ENCODE measurements at places on chromosomes 4 and X.

GRCh38 chrX:74343343-74344279 lies 39.6 kb downstream of the ZCCHC13 start:
- no peak for DNase-seq

DNA sequence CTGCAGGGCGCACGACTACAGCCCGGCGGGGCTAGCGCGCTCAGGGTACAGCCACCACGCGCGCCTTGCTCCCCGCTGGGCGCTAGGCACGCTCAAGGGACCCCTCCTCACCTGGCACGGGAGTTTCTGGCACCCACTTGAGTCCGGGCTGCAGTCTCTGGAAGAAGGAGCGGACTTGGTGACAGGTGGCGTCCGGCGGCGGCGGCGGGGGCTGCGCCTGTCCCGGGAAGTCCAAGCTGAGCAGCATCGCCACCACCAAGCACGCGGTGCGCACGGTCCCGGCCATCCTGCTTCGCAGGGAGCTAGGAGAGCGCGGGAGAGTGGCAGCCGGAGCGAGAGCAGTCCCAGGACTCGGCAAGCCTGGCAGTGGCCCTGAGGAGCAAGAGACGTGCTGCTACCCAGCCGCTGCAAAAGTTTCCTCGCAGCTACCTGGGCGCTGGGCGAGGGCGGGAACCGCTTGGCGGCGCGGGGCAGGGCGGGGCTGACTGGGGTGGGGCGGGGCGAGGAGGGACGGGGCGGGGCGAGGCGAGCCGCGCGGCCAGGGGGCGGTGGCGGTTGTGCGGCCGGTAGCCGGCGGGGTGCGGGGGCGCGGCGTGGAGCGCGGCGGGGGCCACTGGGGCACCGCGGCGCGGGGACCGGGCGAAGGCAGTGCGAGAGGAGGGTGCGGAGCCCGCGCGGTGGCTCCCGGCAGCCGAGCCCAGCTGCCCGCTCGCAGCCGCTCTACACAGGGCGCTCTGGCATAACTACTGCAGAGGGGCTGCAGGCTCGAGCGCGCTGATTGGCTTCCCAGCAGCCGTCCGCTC lies at the start of gene GPC3:
TSS of gene GPC3 (minus strand) at position 431 of the 803 bp plus-strand sequence.
- no peak for DNase-seq

- no peak for DNase-seq
These were observed 25.9 kb downstream of the PGM2 start for GRCh38 chr4:37852376-37852775.

DNA sequence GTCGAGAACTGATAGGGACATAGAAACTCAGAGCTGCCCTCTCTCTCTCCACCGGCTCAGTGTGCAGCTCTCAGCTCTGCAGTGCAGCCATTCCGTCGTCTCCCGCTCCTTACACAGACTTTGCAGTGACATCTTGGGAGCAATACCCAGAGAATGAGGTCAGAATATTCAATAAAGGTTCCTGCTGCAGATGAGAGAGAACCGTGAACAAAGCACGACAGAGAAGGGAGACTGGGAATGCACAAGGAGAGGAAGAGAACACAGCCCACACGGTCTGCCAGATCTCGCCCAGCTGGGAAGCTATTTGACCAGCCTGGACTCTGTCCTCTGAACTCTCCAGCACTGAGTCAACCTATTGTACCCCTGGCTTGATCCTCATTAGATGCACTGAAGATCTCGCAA lies 118.0 kb upstream of the PPARGC1A start:
- no peak for DNase-seq

DNA sequence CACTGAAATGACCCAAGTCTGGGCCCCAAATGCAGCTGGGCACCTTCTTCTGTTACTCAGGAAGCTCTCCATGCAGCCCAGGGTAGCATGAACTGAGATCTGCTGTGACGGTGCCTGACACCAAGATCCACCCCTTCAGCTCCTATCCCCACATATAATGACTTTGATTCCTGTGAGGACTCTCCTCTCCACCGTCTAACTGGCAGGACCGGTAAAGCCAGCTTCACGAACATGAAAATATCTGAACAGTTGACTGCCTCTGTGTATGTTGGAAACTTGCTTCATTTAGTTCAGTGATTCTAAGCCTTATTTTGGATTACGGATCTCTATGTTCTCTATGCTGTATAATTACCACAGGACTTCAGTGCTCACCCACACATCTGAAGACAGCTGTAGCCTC lies 115.5 kb upstream of the TMEM150C start:
- DNase-seq, result no peak

- DNase-seq, result no peak
These were observed 101.4 kb upstream of the PDE5A start for GRCh38 chr4:119729835-119730670.

DNA sequence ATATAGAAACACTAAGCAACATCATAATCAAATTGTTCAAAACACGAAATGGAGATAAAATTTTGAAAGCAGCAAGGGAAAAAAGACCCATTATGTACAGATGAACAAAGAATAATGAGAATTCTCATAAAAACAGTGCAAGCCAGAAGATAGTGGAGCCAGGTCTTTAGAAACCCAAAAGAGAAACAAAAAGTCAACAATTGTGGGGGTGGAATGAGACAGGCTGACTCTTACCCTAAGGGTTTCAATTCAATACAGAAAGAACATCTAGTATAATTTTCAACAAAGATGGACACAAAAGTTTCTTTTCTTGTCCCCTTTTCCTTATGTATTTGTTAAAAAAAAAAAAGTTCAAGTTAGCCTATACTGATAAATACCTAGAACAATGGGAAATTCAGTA lies 34.0 kb upstream of the MAGEB2 start:
- DNase-seq, result no peak

- DNase-seq, result no peak
These were observed 271.6 kb downstream of the CENPC start for GRCh38 chr4:67273666-67274065.

DNA sequence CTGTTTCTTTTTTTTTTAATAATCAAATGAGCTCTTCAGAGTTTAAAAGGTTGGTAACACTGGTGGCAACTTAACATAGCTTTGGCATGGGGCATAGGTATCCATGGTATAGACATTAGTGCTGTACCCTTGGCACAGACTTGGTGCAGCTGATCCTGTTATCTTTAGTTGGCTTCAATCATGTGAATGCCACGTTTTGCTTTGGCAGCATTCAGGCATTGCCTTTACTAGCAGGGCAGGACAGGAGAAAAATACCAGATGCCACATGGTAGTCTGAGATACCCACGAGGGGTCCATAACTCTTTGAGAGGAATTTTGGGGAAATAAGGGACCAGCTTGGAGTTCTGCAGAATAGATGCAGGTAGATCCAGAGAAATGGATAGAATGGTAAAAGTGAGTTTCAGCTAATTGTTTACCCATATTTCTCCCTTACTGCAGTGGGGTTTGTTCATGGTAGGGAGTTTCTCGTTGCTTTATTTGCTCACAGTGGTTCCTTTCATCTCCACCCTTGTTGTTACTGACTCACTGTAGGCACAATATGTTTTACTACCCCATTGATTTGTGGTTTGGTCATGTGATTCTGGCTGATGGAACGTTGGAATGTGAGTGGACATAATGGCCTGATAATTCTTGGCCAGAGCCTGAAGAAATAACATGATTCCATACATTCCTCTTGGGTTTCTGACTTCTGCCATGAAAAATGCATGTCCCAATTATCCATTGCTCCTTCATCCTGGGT lies 342.7 kb downstream of the GLUD2 start:
- DNase-seq, result no peak

DNA sequence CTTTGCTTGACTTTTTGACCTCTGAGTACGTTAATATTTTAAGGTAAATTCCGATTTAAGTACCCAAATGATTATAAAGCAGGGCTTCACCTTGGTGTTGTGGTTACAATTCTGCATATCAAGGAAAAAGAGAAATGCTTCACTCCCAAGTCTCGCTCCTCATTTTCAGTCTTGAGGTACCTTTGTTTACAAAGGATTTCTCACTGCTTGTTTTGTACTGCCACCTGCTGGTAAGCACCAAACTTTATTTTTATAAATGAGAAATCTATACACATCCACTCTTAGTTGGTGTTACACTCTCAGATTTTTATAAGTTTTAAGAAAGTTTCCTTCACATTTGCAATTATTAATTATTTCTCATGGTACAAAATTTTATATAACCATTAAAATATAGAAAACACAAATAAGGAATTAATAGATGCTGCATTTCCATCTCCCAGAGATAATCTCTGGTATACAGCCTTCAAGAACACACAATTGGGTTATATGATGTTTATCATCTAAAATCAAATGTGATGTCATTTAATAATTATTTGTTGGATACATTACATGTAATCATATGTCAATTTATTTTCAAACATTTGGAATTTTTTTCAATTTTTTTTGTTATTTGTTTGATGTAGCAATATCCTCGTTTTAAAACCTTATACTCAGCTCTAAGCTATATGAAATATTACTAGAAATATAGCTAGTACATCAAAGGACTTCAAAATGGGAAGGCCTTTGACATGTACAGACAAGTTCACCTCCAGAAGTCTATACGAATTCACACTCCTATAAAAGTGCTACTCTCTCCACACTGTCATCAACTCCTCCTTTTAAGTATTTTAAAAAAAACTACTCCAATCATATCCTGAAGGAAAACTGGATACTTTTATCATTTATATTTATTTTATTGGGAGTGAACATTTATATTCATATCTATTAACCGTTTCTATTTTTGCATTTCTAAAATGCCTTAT lies 179.9 kb downstream of the KCNIP4 start:
- no peak for DNase-seq

- DNase-seq, result no peak
These were observed 253.4 kb downstream of the TMA16 start for GRCh38 chr4:163747886-163748285.

GRCh38 chr4:142236268-142236667 lies 599.9 kb downstream of the IL15 start:
- no peak for DNase-seq

GRCh38 chrX:38935561-38935960 lies 134.3 kb downstream of the MID1IP1 start:
- no peak for DNase-seq

GRCh38 chr4:156499684-156500083 lies 471.9 kb downstream of the PDGFC start:
- no peak for DNase-seq

- DNase-seq, result no peak
These were observed 95.6 kb downstream of the TMA16 start for GRCh38 chr4:163590103-163590502.

DNA sequence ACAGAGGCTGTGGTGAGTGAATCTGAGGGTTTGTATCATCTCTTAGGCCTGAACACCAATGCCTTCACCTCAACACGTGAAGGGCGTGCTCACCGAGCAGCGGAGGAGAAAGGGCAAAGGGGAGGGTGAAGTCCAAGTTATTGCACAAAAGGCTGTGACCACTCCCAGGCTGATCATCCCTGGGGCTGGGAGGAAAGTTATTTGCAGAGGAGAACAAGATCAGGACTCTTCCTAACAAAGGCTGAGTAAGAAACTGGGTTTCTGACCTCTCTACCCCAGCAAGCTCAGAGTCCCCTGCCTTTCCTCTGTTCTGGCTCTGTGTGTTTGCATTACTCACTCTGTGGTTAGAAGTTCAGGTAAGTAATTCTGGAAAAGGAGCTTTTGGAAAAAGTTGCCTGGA lies 366.3 kb upstream of the CXorf51A start:
- no peak for DNase-seq

DNA sequence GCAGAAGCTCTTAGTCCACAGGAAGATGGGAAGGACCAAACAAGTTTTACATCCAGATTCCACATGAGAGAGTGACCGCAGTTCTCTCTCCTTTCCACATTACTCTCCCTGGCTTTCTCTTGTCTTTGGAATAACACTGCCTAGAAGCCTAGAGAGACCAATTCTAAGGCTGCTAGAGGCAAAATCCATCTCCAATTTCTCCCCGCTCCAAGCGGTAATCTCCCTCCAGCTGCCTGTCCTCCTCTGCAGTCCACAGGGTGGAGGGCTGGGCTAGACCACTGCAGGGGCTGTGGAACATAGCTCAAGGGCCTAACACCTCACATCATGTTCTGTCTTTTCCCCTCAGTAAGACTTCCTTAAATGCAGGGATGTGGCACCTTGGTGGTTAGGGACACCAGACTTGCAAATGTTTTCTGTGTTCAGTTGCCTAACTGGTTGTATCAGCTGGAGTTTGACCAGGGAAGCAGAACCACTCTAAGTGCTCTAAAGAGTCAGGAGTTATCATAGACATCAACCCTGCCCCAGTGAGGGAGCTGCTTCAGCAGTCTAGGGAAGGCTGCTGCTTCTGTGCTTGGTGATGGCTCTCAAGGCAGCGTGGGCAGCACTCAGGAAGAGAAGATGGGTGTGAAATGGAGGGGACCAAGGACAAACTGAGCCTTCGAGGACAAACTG lies 423.1 kb downstream of the BCOR start:
- no peak for DNase-seq

DNA sequence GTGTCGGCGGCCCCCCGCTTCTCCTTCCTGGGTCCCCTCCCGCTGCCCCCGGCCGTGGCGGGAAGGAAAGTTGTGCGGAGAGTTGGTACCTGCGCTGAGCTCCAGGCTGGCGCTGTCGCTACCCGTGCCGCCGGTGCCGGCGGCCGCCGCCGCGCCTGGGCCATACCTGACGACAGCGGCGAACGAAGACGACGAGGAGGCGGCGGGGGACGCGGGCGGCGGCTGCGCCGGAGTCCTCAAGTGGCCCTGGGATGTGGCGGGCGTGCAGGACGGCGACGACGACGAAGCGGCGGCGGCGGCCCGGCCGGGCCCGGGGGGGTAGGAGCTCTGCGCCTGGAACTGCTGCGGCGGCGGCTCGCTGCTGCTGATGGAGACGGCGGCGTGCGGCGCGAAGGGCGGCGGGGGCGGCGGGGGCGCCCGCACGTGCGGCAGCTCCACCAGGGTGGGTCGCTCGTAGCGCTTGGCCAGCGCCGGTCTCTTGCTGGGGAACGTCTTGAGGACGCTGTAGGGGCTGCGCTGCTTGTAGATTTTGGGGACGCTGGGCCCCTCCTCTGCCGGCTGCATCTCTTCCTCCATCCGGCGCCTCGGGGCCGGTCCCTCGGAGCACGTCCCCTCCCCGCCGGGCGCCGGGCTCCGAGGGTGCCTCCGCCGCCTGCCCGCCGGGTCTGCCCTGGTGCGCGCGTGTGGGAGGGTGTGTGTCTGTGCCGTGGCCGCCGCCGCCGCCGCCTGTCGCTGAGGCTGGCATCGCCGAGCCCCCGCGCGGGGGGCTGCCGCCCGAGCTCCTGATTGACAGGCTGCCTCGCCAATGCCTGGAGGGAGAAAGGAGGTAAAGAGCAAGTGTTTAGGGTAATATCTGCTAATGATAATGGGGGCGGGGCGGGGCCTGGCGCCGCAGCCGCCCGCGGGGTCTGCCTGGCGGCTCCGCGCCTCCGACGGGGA lies 618 bp downstream of the BEND4 start:
- DNase-seq, result no peak

DNA sequence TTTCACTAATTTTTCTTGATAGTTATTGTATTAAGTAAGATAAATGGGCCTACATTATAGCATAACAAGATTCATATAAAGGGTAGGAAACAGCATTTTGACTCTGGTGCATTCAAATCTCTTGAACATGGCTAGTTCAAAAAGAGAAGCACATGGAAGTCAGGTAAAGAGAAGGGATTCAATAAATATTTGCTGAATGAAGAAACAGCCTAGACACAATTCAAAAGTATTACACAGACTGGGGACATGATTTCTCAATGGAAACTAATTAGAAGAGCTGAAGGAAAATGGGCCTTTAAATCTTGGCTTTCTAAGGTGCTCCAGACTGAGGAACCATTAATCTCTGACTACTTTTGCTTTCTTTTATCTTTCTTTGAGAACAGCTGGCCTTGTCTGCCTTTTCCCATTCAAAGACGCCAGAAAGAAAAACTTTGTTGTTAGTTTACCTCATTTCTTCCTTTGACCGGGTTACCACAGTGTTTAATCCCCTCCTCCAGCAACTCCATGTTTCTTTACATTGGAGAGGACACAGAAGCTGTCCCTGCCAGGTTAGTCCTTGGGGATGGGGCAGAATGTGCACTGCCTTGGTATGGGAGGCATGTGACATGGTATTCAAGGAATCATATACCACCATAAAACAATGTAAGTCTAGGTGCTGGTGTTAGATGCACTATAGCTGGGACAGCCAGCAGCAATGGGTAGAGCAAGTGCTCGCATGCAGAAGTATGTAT lies 264.2 kb downstream of the CAMK2D start:
- no peak for DNase-seq
